ELF-1 (cell line): ENCODE measurements at places on chromosomes 6 and 20.

- peak; percentile 92 for DNase-seq
Observed at GRCh38 chr6:53956068-53956711, 155.1 kb upstream of the MLIP start.

- DNase-seq = no peak
Observed at GRCh38 chr6:16007146-16007545, 121.7 kb upstream of the MYLIP start.

DNA sequence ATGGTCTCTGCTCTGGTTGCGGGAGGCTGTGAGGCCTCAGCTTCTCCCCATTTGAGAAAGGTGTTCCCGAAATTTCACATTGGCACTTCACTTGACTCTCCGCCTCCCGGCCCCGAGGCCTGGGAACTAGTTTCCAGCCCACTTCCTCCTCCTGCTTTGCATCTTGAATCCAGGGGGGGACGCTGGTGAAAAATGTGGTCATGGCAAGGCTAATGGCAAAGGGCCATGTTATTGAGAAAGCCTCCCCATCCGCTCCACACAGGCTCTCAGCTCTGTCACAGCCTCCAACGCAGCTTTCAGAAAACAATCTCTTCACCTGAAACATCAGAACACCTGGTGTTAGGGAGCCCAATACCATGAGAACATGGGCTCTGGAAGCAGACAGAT, 5.6 kb downstream of the PLAGL2 start:
- DNase-seq = no peak

DNA sequence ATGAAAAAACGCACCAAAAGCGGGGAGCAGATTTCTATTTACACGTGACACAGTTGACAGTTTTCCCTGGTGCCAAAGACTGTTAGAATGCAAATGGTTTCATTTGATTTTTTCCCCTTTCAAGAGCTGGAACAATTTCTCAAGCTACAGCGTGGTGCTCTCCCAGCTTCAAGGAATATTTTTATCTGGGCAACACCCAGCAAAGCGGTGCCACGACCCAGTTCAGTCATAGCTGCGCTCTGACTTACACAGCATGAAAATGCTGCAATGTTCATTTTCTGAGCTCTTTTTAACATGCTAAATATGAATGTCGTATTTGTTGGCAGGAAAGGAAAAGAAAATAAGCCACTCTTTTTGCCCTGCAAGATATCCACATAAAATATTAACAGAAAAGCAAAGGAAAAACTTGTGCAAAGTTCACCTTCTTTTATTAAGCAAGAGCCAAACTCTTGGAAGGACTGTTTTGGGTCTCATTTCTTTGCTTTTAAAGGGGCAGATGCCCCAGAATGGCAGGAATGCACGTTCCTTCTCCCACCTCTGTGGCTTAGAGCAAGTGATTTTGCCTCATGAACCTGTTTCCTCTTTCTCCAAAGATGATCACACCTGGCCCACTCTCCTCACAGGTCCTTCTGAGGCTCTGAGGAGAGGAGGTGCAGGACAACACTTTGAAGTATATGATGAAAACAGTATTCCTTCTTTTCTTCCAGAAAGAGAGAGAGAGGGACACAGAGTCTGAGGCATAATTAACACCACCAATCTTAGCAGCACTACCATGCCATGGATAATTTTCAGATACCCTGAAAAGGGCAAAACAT, 47.0 kb downstream of the TTI1 start:
- DNase-seq = no peak
